Stimulated activated CD4-positive, alpha-beta T cell treated with anti-CD3 and anti-CD28 coated beads, Interleukin-4, amount 100 ng/mL, for 1 hour (primary cell): ENCODE measurements at places on chromosomes 4 and X.

GRCh38 chr4:81963763-81964020 lies 410.1 kb downstream of the HNRNPD start:
- no peak for DNase-seq

DNA sequence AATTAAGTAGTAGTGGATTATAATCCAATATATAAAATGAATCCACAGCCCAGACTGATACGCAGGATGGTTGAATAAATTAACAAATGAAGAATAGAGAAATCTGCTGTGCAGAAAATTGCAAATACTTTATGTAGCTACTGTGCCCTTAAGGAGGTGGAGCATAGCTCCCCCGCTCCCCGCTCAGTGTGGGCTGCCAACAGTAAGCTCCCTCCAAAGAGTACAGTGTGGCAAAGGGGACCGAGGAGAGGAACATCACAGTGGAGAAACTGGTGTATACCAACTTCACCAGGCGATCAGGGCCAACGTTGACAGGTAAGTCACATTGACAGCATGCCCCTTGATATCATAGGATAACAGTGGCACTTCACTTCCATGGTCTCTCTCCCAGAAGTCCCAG lies 57.9 kb upstream of the CLDN34 start:
- no peak for DNase-seq

DNA sequence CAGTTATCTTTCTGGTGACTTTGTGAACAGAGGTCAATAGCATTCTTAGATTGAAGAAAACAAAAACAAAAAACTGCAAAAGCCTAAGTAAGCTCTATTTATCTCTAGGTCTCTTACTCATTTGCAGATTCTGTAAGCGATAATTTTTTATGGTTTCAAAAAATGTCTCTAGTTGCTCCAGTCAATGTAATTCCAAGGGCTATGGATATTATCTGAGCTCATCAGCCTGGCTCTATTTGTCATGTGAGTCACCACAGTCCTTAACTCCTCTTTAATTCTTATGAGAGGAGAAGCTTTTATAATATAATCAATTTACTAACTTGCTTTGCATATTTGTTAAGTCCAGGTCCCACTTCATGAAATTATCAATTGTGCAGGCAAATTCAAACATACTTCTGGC lies 79.1 kb downstream of the NPFFR2 start:
- DNase-seq: no peak

DNA sequence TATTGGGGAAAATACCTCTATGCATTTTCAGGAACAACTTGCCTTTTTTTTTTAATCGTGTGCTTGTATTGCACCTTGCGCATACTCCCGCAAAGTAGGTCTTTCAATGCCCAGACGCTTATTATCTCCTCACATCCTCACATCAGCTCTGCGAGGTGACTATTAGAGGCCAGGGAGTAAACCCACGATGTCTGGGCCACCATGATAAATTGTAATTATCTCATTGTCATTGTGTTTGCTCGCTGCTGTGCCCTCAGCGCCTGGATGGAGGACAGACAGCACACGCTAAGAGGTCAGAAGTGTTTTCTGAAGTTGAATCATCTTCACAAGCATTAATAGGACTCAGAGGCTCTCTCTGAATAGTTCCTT lies 1.0 kb upstream of the RELL1 start:
- no peak for DNase-seq

DNA sequence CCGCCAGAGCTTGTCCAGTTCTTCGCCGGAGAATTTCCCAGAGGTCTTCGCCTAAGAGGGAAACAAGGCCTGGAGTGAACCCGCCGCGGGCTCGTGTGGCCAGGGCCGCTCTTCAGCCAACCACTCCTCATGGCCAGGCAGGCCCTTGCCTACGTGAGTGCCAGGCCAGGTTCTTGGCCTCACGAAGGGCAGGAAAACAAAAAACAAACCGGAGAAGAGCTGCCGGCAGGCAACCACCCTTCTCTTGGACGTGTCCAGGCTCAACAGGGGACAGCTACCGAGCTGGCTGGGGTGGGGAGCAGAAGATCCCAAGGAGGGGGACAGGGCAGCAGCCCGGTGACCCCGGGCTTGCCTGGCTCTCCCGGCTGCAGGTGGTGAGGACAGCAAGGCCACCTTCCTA lies 13.3 kb downstream of the LRPAP1 start:
- DNase-seq: no peak

- DNase-seq: no peak
These were observed 200.7 kb downstream of the CRLF2 start for GRCh38 chrX:1011691-1012283.

GRCh38 chr4:163111588-163111987 lies 55.1 kb downstream of the NAF1 start:
- no peak for DNase-seq

GRCh38 chrX:154516656-154517100 lies 646 bp upstream of the FAM3A start:
- no peak for DNase-seq

- peak; percentile 10 for DNase-seq
These were observed 395.2 kb downstream of the MID1IP1 start for GRCh38 chrX:39196192-39197102.

DNA sequence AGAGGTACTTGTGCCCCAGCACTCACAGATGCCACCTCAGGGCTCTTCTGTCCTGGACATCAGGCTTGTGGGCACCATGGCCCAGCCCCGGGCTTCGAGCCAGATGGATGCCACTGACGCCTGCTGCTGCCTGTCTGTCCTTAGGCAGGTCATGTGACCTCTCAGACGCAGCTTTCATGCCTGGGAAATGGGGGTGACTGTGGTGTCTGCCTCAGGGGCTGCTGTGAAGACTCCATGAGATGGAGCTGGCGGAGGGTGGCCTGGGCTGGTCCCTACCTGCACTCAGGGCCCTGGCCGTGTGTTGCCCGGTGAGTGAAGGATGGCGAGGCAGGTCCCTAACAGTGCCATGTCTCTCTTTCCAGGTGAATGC lies 6.5 kb downstream of the CPZ start:
- DNase-seq: no peak

- no peak for DNase-seq
These were observed 168.8 kb upstream of the HS3ST1 start for GRCh38 chr4:11597506-11597905.

DNA sequence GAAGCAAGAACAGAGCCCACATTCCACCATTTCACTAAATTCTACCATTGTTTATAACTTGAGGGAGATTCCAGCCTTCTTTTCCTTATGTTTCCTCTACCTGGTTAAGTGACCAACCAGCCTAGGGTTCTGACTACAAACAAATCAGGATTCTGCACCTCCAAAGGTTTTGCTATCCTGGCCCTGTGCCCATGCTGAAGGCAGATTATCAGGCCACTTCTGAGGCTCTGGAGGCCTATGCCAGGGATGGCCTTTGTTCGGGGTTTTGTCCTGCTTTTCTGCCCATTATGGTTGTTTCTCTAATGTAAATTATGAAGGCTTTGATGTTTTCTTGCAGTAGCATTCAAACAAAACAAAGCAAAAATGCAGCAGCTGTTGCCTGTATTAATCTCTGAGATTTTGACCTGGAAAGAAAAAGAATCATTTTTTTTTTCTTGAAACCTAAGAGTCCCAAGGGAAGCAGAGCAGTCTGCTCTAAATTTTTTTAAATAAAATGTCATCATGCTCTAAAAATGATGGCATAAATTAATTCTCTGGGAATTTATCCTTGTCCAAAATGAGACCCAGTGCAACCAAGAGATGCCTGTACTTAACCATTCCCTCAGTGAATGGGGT lies 55.6 kb downstream of the RNF150 start:
- DNase-seq: no peak
